NCI-H2171 (cell line): ENCODE measurements at places on chromosomes 12 and 14.

- no peak for DNase-seq
These were observed 17.8 kb upstream of the EIF2B2 start for GRCh38 chr14:74985028-74985310.

GRCh38 chr12:38838056-38838850 is 67.1 kb downstream of the CPNE8 start:
- DNase-seq, result no peak

- no peak for DNase-seq
These were observed 413.8 kb downstream of the BCL11B start for GRCh38 chr14:98858158-98858557.

DNA sequence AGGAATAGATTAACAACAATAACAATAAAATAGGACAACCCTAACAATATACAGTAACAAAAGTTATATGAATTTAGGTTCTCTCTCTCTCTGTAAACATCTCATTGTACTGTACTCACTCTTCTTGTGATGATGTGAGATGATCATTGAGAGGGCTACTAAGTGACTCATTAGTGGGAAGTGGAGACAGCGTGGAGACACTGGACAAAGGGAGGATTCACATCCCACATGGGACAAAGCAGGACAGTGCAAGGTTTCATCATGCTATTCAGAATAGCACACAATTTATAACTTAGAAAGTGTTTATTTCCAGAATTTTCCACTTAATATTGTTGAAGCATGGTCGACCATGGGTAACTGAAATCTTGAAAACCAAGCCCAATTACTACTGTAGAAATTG is 26.0 kb upstream of the SPATA7 start:
- no peak for DNase-seq

DNA sequence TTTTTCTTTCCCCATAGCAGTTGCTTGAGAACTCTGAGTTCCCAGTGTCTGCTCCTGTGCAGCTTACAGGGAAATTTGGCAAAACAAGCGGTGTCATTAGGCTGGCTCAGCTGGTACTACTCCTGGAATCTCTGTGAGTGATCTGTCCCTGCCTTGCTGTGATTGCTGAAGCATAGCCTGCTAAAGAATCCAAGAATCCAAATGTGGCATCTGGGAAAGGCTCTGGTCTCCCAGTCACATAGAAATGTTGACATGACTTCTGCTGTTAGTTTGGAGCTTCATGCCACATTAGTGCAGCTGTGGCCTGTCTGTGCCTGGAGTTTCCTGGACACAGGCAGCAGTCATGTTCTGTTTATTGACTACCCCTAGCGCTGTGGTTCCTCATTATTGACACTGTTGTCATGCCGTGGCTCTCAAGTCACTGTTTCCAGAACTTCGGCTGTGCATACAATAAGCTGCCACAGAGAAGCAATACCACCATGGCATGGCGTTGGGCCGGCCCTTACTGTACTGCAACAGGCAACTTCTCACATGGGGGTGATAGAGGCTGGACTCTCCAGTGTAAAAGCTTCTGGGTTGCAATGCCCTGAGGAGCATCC is 166.8 kb downstream of the MYRFL start:
- no peak for DNase-seq

DNA sequence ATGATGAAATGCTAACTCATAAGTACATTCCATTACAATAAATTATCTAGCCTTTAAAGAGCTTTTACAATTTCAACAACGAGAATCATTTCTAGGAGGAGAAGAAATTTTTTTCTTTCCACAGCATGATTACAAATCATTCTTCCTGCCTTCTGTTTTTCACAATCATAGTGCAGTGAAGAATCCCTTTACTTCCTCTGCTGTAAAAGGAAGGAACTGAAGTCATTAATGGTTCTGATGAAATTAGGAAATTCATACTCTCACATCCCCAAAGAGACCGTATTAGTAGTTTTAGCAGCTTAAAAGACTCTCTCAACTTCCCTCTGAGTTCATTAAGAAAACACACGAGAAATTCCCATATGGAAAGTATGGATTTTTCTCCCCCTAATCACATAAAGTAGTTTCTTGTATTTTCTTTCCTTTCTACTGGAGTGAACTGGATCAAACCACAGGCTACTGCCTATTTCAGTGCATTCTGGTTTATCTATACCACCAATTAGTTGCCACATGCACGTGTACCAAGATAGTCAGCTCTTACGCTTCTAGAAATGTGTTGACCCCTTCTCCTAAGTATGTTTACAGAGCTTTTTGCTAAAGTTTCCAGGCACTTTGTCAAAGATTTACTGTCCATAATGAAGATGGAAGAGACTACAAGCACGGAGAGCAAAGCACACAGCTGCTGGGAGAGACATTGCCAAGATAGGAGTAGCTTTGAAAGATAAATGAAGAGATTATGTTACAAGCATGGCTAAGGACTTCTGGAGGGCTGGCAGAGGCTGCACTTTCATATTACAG is 58.9 kb upstream of the KITLG start:
- DNase-seq, result no peak

DNA sequence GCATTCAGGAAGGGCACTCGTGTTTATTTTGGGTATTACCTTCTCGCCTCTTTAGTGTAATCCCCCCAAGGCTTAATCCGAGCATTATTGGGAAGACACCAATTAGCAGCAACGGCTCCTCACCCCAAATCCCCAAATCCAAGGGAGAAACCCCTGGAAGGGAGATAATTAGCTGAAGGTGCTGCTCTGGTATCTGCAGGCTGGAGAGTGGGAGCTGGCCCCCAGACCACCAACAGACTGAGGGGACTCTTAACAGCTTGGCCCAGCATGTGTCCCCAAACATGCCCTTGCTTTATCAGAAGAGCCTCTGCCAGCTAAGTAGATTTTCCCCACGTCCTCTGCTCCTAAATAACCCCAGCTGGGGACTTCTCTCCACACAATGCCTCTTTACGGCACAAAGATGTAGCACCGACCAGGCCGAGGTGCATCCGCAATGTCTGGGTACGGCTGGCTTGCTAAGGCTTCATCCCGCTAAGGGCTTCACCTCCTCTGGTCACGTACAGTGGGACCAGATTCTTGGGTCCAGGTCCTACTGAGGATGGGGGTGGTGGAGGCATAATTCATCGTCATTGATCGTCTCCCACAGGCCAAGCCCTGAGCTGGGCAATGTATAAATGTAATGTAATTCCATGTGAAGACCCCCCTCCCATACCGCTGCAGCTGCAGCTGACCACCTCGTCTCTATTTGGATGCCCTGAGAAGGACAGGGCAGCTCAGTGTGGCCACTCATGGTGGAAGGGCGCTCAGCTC is 123.7 kb upstream of the GSC start:
- DNase-seq, result no peak

GRCh38 chr14:38866461-38866860 is 236.6 kb downstream of the SEC23A start:
- no peak for DNase-seq

- no peak for DNase-seq
These were observed 6.3 kb downstream of the KRT1 start for GRCh38 chr12:52673713-52674432.

- DNase-seq, result no peak
These were observed 276.5 kb upstream of the NPAS3 start for GRCh38 chr14:32662211-32662610.

- DNase-seq, result no peak
These were observed 6.0 kb downstream of the TEDC1 start for GRCh38 chr14:105496831-105497591.

DNA sequence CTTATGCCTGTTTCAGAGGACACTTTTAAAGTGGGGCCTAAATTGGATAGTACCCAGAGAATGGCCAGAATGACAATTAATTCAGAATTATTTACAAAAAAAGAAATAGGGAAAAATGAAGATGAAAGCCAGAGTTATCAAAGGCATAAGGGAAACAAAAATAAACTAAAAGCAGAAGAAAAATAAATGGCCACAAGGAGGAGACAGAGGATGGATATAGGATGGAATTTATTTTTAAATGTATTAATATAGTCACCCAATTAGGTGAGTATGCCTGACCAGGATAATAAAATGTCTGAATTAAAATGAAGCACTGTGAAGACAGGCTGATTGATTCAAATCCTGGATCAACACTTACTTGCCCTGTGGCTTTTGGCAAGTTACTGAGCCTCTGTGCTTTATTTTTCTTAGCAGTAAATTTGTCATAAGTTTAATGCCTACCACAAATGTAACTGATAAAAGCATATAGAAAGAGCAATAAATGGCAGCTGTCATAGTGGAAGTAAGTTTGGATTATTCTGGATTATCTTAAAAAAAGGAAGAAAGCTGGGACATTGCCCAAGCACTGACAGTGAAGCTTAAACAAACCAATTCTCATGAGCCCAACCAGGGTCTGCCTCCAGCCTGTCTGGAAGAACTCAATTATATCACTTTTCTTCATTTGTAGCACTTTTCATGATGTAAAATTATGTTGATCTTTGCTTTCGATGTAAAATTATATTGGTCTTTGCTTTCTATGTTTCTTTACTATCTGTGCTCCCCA is 3.5 kb downstream of the CLEC9A start:
- DNase-seq, result no peak

DNA sequence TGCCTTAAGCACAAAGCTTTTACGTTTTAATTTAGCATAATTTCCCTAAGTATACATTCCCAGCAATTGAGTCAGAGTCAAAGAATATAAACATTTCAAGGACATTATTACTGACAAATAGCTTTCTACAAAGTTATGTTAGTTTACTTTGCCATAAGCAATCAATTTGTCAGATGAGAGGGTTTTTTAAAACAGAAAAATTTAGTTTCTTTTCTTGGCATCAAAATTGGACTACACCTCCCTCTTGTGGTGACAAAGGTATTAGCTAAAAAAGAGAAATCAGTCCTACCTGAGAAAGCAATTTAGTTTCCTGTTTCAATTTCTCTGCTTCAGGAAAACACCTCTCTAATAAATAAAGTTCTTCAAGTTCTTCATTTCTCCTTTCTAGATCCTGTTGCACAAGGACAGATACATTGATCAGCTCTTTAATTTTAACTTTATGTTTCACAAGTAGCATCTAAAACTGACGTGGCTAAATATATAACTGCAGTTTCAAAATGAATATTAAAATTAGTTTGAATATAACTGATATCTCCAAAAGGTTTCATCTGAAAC is 39.9 kb downstream of the DNAI7 start:
- DNase-seq, result no peak

DNA sequence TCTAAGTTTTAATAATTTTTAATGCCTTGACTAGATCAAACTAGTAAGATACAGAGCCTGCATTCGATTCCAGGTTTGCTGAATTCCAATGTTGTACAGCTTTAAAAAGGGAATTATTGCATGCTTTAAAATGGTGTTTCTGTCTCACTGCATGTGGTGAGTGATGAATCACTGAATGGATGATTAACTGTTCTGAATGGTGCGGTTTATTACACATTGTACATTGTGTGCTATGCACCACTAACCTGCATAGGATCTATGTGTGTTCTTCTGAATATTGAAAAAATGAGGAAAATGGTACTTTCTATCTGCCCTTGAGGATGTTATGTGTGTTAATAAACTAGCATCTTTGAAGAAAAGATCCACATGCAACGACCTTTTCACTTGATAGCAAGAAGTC is 231.7 kb downstream of the NRXN3 start:
- DNase-seq, result no peak

DNA sequence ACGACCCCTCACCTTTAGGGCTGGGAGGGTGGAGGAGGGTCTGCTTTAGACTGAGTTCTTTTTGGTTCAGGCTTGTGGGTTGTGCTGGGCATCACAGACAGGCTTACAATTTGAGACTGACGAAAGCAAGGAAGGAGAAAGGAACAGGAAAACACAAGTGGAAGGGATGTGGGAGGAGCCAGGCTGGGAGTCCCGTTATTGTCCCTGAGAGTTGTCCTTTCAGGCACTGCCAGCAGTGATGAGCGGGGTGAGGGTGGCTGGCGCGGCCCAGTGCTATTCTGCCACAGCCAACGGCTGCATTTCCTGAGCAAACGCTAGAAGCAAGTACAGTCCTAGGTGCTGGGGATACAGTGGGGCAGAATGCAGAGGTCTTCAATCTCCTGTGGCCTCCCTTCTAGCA is 29.2 kb upstream of the TSPAN9 start:
- no peak for DNase-seq

DNA sequence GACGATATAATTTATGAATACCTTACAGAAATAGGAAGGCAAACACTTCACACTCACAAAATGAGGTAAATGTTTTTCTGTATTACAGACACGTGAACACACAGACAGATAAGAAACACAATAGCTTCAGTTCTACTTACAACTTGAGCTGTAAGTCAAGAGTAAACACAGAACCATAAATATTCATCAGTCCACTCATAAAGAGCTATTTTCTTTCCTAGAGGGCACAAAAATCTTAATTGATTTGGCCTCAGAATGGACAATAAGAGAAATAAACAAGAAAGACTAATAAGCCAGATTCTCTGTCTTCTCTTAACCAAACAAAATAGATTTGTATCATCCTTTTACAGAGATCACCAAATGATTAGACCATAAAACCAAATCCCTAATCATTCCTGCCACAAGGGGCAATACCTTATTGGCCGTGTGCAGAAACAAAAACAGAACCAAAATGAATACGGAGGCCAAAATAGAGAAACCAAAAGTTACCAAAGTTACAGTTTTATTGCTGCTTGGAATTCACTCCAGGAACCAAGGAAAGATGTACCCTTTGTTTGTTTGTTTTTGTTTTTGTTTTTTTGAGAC is 38.1 kb upstream of the GARIN2 start:
- no peak for DNase-seq

- no peak for DNase-seq
These were observed 21.9 kb upstream of the EID3 start for GRCh38 chr12:104281636-104282035.

DNA sequence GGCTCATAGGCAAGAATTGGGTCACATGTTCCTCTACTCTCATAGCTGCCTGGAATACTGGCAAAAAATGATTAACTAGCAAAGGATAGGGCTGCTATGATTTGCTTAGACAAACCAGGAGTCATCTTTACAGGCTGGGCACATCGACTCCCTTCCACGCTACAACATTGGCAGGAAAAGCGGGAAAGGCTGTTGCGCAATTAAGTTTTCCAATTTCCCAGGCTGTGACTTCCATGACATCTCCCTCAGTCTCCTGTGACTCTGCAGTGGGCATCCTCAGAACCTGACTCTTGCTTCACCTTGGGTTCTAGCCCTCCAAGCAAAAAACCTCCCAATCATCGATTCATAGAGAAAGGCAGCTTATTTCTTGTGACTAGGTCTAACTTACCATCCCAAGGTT is 184.5 kb upstream of the E2F7 start:
- no peak for DNase-seq
